Glomerular endothelial cell (primary cell): ENCODE measurements at places on chromosomes 2 and 18.

DNA sequence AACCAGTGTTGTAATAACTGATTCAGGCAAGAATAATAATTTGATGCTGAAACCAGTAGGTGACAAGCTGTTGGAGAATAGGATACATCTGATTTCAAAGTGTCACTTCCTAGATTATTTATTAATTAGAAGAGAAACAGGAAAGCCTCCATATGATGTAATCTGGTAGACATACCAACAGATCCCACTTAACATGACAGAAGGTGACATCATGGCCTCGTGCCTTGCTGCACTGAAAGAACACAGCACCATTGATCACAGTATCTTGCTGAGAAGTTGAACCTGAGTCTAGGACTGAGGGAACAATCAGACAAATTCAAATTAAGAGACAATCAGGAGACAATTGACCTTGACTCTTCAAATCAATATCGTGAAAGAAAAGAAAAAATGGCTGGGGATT lies 131.6 kb upstream of the DLGAP1 start:
- no peak for DNase-seq

GRCh38 chr2:3433339-3433699 lies 53.8 kb downstream of the TRAPPC12 start:
- DNase-seq, result no peak

GRCh38 chr18:5582076-5582475 lies 38.3 kb upstream of the EPB41L3 start:
- DNase-seq, result no peak

DNA sequence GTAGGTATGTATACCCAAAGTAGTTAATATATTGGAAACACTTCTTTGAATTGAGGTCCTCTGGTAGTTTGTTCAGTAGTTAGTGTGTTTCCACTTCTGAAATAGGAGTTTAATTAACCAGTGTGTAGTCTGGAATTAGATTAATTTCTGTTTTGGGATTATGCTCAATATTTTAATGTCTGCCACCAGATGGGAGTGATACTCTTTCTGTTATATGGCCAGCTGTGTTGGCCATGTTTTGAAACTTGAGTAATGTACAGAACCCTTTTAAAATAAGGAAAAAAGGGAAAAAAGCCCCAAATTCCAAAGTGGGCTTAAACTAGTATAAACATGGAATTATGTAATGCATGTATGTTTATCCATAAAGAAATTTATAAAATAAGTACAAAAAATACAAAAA lies 147.7 kb downstream of the CTNNA2 start:
- no peak for DNase-seq

DNA sequence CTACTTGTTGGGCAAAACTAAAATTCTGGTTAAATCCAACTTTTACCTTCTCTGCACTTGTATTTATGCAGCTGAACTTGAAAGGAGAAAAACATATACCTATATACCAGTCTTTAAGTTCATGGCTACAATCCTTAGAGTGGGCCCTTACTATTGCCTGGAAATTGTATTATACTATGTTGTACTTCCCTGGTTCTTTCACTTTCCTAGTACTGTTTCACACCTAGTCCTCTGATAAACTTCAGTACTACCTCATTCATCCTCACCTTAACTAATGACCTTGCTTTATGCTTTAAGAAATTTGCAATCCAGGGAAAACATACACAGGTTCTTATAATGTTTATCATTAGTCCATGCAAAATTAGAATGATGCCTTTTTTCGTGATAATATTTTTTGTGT lies 103.8 kb downstream of the HAUS1 start:
- no peak for DNase-seq

DNA sequence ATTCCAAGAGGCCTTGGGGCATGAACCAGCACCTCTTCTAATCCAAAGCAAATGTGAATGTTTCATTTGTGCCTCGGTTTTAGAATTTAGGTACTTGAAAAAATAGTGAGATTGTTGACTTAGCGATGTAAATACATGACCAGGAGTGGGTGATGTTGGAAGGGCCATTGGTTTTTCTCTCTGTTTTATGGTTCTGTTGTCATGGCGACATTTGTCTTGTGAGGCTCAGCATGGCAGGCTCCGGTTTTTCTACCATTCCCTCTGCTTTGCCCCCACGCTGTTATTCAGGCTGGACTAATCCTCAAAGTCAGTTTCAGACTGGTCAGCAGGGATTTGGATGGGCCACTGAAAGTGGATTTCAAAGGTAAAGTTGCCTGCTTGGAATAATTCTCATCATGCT lies 255.4 kb downstream of the ALPK2 start:
- no peak for DNase-seq

DNA sequence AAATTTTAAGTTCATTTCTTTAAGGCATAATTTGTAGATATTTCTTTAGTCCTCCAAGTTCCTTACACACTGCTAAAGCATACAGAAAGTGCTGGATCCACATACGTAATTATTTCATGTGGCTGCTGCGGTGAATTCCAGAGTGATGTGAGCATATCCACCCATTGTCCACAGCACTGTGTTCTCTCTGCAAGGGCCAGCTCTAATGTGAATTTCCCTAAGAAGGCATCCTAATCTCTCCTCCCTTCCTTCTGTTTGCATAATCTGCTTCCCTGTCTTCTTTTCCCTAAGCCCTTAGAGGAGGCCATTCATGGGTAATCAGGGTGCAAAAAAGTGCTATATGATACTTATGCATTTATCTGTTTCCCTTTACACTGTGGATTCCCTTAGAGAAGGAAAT lies 57.2 kb downstream of the COBLL1 start:
- peak; percentile 95 for DNase-seq

GRCh38 chr2:112310906-112311305 lies 35.5 kb downstream of the ZC3H6 start:
- no peak for DNase-seq

- peak; percentile 31 for DNase-seq
Measured at GRCh38 chr2:238974501-238975166, 126.7 kb downstream of the TWIST2 start.

DNA sequence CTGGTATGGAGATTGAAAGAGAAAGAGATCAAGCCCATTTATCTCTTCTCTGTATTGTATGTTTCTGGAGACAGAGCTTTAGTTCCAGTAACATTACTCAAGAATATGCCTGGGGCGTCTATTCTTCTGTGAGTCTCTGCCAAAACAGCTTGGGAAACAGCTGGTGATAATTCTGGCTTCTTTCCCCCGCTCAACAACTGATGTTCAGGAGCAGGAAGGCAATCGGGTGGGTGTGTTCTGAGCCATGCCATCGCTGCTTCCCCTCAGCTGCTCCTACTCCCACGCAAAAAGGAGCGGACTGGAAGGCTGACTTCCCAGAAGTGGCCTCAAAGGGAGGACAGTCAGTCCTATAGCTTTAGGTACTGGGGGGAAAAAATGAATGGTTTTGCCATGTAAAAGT lies 695.1 kb downstream of the PLCL1 start:
- no peak for DNase-seq

GRCh38 chr2:240502059-240502429 lies 55.7 kb downstream of the ANKMY1 start:
- no peak for DNase-seq

- no peak for DNase-seq
Measured at GRCh38 chr18:9081940-9082339, 20.6 kb upstream of the NDUFV2 start.

DNA sequence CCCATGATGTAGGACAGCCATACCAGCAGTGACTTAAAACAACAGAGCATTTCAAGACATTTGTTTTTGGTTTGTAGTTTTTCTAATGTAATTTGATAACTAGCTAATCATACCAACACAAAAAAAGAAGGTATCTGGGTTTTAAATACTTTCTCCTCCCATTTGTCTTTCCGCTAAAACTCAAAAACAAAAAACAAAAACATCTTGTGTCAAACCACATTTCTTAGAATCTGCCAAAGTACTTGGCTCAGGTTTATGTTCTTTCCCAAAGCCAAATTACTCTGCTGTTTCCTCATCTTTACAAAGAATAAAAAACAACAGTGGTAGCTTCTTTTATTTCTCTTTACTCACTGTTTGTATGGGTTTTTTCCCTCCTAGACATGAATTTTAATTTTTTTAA lies 71.5 kb downstream of the GREB1L start:
- no peak for DNase-seq

GRCh38 chr2:216866515-216867095 lies 6.7 kb upstream of the TNP1 start:
- no peak for DNase-seq

- no peak for DNase-seq
Measured at GRCh38 chr2:71309-72035, 25.2 kb upstream of the FAM110C start.

GRCh38 chr2:2974982-2975381 lies 402.6 kb downstream of the EIPR1 start:
- no peak for DNase-seq

GRCh38 chr2:47724221-47724981 lies 58.5 kb upstream of the MSH6 start:
- no peak for DNase-seq

- no peak for DNase-seq
Measured at GRCh38 chr2:199395311-199395710, 62.4 kb downstream of the SATB2 start.

- no peak for DNase-seq
Measured at GRCh38 chr2:31107591-31108300, 30.5 kb downstream of the GALNT14 start.

DNA sequence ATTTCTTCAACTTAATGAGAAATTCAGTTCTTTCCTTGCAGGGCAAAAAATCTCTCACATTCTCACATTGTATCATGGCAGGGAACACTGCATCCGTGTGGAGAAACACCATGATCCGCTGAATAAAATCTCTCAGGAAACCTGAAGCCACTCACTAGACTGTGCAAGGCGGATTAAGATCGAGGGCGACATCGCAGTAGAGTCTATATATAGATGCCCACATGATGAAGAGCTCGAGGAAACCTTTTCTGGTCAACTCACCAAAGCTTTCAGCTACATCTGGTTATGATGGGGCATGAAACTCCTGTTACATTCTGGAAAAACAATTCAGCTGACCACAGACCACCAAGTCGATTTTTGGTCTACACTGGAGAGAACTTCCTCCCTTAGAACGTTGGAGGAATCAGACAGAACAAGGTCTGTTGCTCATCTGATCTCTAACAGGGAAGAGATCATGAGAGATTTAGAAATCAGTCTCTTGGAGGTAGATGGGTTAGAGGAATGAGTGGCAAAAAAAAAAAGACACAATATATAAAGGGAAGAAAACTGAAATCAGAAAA lies 162.9 kb upstream of the ZNF516 start:
- no peak for DNase-seq

GRCh38 chr2:38264396-38265221 lies 112.5 kb downstream of the ATL2 start:
- no peak for DNase-seq

- no peak for DNase-seq
Measured at GRCh38 chr18:64618390-64618789, 469.5 kb upstream of the LINC00305 start.

DNA sequence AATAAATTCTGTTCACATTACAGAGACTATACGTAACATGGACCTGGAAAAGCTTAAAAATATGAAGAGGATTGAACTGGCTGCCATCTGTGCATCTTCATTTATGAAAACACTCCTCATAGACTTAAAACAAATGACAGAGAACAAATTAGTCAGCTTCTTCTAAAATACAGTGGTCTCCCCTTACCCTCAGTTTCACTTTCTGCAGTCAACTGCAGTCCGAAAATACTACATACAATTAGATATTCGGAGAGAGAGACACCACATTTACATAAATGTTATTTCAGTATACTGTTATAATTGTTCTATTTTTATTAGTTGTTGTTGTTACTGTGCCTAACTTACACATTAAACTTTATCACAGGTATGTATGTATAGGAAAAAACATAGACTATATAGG lies 6.5 kb downstream of the RNF103 start:
- DNase-seq, result no peak

- DNase-seq, result no peak
Measured at GRCh38 chr2:119692954-119693353, 14.0 kb downstream of the TMEM177 start.

DNA sequence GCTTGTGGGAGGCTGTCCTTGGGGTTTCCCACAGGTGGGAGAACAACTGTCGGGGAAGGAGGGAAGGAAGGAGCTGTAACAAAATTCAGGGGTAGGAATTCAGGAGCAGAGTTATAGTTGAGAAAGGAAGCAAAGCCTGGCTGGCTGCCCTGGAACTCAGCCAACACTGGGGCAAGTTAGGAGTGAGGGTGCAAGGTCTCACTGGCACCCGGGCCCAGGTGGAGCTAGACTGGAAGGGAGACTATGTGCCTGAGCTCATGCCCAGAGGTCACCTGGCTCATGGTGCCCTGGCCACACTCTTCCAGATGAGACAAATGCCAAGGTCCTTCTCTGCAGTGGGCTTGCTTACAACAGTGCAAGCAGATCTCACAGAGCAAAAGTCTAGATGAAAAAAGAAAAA lies 75.6 kb upstream of the ARHGAP28 start:
- no peak for DNase-seq
